Lung (tissue), 17 donors: ENCODE measurements at places on chromosomes 5 and 9.

DNA sequence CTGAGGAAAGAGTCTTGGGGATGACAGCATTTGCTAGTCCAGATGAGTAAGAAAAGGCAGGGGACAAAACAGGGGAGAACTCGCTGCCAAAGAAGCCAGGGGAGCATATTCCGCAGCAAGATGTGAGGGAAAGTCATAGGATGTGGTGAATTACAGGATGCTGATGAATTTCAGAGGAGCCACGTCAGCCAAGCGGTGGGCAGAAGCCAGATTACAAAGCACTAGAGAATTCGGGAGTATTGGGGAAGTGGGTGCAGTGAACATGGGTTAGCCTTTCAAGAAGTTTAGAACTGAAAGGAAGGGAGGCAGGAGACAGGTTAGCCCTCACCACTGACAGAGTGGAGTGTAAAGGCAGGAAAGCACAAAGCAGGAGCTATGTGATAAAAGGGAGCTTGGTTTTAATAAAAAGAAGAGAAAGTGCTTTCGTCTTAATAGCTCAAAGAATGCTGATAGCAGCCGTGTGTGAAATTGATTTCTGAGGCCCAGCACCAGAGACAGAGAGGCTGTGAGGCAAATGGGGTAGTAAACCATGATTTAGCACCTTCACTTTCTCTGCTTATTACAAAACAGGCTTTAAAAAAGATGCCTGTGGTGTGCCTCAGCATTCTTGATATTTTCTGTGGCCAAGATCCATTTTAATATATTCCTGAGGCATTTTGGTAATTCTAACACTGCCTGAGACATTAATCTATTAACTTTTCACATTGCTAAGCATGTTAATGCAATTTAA, 16.9 kb downstream of the ADAMTSL1 start:
- no peak for DNase-seq

- DNase-seq = peak; percentile 73
Measured at GRCh38 chr5:429453-430188, 13.4 kb upstream of the EXOC3 start.

- DNase-seq = no peak
Measured at GRCh38 chr5:36630201-36631145, 24.1 kb downstream of the SLC1A3 start.

DNA sequence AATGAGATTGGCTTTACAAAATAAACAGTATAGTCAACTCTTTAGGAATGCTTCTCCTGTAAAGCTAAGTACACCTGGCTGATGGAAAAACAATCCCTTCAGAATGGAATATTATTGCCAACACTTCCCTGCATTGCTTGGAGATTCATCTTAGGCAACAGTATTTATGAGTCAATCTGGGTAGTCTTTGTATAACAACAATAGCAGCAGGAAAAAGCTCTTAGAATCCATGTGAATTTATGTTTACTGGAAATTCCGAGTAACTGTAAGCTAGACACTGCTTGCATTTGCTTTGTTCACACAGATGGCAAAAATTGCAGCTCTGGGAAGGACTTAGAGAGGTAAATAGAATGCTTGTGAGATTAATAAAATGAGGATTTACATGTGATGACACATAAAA, 101.7 kb upstream of the NTRK2 start:
- no peak for DNase-seq

DNA sequence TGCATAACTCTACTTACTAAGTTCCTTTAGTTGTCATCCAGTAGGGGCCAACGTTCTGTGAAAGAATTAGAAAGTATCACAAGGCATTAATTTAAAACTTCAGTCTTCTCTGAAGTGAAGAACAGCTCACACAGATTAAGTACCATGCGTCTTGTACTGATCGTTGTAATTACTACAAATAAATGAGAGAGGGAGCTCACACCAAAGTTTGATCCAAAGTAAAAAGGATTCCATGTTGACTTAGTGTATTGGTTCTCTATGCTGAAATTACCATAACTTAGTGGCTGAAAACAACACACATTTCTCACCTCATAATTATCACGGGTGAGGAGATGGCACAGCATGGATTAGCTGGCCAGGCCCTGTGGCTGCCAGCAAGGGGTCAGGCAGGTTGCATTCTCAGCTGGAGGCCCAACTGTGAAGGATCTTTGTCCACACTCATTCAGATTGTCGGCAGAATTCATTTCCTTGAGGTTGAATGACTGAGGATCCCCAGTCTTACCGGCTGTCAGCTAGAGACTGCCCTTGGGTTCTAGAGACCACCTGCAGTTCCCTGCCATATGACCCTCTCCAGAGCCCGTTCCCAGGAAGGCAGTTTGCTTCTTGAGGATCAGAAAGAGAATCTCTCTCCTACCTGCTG, 169.1 kb downstream of the YTHDC2 start:
- peak; percentile 66 for DNase-seq

GRCh38 chr9:68898781-68899439, 115.0 kb downstream of the PRKACG start:
- no peak for DNase-seq

- no peak for DNase-seq
Measured at GRCh38 chr5:92885950-92886349, 695.1 kb downstream of the NR2F1-AS1 start.

DNA sequence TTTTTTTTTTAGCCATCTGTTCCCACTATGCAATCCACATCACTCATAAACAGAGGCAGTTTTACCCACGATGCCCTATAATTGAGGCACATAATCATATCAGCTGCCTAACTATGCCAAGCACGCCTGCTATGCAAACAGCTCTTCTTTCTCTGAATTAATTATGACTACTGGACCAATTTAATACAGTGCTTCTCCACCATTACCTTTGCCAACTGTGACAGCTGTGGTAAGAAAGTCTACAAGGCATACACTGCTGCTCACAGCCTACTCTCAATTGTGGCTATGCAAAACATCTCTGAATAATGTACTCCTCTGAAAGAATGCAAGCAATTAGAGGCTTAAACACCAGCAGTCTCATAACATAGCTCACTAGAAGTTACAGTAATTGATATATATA, 97.1 kb downstream of the DTWD2 start:
- DNase-seq = no peak

DNA sequence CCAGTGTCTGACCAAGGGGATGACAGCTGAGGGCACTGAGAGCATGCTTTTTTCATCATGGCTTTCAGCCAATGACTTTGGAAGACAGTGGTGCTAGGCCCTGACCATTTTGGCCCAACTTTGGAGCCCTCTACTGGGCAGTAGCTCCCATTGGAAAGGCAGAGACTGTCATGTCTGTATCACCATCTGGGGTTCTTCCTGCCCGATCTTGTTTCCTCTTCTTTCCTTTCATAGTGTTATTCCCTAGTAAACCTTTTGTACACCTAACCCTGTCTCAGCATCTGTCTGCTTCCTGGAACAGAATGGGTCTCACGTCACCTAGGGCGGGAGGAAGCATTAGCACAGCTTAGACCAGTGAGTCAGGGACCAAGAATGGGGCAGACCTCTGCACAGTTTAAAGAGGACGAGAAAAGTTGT, 97.4 kb upstream of the MAST4 start:
- DNase-seq = peak; percentile 68

DNA sequence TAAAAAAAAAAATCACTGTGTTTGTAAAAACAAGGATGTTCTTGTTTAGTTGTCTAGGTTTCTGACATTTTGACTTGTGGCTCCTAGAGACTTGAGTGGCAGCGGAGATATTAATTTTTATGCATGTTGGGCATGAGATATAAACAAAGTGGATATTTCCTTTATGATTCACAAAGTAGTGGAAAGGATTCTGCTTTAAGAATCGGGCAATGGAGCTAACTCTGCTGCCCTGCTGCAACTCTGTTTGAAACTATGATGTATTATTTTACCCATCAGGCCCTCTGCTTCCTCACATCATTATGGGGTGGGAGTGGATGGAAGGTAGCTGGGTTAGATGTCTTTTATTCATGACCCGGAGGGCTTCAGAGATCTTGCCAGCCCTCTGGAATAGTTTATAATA, 94.1 kb upstream of the CD180 start:
- DNase-seq = peak; percentile 97

DNA sequence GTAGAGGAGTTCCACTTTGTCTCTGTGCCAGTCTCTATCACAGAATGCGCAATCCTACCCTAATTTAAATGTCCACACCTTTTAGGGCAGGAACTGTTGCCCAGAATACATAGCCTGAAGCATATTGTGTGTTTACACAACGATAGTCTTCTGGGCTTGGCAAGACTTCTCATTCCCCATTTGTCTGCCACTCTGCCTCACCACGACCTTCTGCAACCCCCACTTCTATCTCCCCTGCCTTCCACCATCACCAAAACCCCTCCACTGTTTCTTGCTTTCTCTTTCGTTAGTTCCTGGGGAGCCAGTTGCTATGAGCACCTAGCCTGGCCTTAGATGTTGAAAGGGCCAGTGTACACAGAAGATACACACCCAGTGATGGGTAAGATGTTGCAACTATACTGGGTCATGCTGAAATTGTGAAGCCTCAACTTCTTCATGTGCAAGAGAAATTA, 883 bp upstream of the RNF145 start:
- DNase-seq = peak; percentile 22

DNA sequence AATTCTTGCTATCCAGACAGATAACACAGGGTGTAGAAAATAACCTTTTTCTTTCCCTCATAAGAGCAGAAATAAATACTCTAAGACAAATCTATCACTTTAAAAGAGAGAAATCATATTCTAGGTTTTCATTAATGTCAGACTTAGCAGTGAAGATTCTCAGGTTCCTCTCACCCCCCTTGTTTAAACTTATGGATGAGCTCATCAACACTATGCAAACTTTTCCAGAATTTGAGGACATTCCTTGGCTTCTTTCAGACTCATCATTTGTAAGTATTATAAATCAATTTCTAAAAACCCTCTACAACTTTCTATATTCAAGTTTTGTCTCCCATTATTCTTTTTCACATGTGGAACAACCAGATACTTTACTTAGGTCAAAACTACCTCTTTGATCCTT, 374.9 kb upstream of the TRPC7 start:
- DNase-seq = no peak

DNA sequence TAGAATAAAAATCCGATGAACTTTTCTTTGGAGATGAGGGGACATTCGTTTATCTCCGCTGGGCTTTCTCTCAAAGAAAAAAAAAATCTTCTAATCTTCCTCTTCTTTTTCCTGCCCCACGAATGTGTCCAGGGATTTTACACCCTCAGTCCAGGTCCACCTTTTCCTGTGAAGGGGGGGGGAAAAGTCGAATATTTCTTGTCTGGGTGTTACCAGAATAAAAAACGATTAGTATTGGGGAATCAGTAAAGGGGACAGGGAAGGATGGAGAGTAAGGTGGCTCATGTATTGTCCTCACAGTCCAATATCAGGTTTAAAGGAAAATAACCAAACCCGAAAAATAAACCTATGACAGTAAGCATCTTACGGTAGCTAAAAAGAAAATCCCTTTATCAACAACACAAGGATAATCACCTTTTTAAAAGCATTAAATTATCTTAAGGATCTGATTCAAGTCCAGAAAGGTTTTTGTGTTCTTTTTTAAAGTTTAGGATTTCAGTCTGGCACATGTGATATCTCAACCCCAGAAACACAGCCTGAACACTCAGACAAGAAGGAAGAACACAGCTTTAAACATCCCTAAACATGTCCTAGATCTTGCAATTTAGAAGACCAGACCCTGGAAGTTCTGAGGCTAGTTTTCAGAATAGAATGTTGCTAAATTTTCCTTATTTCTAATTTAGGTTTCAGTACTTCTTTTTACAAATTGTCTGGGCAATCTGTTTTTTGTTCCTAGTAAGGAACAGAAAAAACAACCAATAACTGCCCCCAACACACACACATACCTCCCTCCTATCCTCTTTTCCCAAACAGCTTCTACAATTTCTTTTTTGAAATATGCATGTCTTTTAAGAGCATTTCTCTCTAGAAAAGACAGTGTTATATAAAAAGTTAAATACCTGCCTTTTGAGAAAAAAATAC, 1.2 kb downstream of the ZNF608 start:
- peak; percentile 69 for DNase-seq

DNA sequence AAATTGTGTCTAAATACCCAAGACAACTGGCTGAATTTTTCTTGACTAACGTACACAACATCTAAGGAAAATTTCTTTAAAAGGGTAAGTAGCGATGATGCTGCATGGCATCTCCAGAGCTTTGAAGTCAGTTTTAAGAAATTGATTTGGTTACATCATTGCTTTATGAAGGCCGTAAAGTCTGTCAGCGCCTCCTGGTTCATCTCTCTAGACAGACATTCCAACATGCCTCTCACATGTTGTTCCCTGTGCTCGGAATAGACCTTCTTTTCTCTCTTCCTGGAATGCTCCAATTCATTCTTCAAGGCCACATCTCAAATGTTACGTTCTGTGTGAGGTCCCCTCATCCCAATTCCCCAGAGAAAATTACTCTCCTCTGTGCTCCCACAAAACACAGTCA, 108.7 kb upstream of the SSBP2 start:
- no peak for DNase-seq

- no peak for DNase-seq
Measured at GRCh38 chr5:138240650-138241385, 27.7 kb upstream of the CDC23 start.

- DNase-seq = no peak
Measured at GRCh38 chr5:176638437-176638836, 8.0 kb downstream of the EIF4E1B start.
